ENCODE measurements at places on chromosomes 5 and 9.

- DNase-seq: no peak
These were observed 118.7 kb downstream of the DROSHA start for GRCh38 chr5:31413030-31413812.

GRCh38 chr9:102986425-102986824 is 8.7 kb upstream of the CYLC2 start:
- no peak for DNase-seq

DNA sequence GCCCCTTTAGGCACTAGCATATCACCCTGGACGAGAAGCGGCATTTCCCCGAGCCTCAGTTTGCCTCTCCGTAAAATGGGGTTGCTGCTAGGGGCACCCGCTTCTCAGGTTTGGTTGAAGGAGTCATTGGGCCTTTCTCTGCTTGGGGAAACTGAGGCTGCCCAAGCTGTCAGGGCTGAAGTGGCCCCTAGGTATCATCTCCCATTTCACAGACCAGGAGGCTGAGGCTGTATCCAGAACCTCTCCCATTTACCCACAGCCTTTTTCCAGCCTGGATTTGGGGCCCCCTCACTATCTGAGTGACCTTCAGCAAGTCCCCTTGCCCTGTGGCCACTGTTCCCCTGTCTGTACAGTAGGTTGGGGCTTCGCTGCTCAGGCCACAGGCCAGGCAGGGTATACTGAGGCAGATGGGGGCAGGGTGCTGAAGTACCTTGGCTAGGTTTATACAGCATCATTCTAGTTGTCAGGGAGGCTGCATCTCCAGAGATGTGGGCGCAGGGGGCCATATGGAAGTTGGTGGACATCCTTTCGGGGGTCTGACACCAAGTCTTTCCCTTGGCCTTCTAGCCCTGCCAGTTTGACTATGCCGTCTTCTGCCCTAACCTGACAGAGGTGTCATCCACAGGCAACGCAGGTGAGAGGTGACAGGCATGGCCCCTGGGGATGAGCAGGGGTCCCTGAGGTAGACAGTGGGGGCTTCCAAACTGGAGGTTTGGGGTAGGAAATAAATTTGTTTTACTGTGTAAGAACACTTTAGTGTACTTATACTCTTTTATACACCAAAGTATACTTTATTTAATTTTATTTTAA is 7.9 kb downstream of the FPGS start:
- no peak for DNase-seq

GRCh38 chr5:151771259-151772028 is at the start of gene G3BP1:
TSS of gene G3BP1 (plus strand) at chr5:151771954. CDS start at chr5:151786621, 14,667 bp downstream.
- DNase-seq: peak; percentile 98

DNA sequence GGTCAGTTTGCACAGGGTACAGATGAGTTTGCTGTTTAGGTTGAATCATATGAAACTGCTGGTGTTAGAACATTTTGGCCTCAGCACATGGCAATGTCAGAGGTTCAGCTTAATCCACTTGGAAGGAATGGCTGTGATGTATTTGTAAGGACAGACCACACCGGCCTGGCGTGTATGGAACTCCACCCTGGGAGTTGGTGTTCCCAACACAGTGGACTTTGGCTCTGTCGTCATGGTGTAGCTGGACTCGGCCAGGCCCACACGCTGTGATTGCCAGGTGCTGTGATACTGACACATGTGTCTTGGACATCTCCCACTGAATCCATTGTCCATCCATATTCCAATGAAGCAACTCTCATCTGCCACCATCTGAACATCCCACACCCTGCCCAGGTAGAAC is 90.3 kb downstream of the ZNF618 start:
- DNase-seq: no peak

DNA sequence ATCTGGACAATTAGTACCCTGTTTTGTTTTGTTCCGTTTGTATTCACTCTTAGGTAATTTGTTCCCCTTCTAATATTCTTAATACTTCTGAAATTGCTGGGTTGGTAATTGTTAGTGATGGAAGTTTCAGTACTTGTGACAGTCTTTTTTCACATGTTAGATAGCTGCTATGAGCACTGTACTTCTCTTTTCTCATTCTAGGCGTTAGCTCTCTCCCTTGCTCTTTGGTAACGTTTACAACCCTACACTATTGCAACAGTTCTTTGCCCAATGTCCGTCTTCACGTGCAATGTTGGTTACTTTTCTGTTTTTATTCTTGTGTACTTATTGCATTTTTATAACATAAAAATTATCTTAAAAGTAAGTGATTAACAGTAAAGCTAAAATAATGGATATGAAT is 1509.0 kb downstream of the MAT2B start:
- no peak for DNase-seq

DNA sequence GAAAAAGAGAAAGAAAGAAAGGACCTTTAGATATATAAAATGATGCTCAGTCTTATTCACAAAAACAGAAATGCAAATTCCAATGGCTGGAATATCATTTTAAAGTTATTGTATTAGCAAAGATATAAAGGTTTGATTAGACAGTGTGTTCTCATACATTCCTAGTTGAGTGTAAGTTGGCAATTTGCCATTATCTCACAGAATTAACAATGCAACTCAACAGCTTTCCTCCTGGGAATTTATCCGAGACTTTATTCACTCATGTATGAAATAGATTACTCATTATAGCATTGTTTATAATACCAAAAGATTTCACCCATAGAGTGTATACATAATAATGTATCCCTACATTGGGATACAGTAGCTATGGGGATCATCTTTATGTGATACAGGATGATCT is 27.1 kb upstream of the MLLT3 start:
- DNase-seq: no peak

- no peak for DNase-seq
These were observed 5.0 kb downstream of the SQSTM1 start for GRCh38 chr5:179825655-179826182.

GRCh38 chr5:56490971-56491468 is 257.9 kb upstream of the ANKRD55 start:
- DNase-seq: no peak

DNA sequence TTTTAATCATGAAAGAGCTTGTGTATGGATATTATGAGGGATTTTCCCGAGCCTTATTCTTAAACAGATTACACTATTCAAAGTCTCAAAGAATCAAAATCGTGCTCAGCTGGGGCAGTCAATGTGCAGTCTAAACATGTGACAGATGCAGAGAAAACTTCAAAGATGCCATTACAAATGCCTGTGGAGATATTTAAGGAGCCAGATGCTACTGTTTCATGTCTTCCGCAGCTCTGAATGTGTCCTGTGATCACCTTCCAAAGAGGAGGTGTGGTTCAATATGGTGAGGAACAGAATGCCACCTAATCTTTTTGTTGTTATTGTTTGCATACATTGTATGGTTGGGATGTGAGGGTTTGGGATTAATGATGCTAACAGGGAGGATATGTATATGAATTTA is 593.3 kb upstream of the ARRDC3 start:
- no peak for DNase-seq

DNA sequence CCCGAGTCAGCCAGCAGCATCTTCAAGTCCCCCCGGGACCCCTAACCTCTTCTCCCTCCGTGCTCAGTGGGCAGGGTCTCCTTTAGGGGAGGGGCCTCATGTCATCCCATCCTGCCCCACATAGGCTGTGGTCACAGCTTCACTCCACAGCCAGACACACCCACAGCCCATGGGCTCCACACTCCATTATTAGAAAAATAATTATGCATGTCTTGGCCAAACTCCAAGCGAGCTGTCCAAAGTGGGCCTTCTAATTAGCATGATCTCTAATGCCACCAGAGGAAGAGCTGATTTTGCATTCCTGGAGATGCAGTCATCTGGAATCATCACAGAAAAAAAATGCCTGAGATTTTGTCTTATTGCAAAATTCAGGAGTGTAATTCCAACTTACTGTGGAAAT is 418.2 kb downstream of the IRX2 start:
- DNase-seq: no peak

- no peak for DNase-seq
These were observed 12.2 kb downstream of the RNF130 start for GRCh38 chr5:180059326-180059725.

DNA sequence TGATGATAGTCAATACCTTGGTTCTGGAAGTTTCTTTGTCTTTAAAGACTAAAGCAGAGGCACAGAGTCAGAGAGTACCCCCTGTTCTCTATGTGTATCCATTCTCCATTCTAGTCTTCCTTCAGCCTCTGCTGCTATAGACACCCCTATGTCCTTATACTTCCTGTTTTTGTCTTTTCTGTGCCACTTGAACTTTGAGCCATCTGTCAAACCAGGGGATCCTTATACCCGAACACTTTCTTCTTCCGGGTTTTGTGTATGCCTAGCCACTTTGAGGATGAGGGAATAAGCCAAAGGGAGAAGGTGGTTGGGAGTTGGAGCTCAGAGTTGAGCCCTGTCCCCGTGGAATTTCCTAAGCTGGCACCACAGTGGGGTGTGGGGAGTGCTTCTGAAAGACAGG is 61.1 kb upstream of the IL6ST start:
- no peak for DNase-seq

DNA sequence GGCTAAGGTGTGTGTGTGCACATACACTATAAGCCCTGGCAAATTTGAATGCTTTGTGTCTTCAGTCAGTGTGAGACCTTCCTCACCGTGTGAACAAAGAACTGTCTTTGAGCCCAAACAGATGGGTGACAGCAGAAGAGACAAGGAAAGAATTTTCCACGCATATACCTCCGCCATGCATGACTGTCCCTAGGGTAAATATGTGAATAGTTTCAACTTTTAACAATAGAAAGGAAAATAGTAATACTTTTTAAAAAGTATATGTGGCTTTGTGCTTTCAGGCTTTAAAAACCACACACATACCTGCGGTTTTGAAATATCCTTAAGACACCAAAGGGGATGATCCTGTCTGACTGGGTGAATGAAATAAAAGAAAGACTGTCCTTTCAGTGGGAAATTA is 438.6 kb upstream of the MPDZ start:
- no peak for DNase-seq

DNA sequence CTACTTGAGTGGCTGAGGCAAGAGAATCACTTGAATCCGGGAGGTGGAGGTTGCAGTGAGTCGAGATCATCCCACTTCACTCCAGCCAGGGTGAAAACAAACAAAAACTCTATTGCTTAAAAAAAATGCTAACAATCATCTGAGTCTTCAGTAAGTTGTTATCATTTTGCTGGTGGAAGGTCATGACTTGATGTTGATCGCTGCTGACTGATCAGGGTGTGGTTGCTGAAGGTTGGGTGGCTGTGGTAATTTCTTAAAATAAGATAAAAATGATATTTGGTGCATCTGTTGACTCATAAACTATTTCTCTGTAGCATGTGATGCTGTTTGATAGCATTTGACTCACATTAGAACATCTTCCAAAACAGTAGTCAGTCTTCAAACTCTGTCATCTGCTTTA is 349.4 kb upstream of the PAPPA start:
- DNase-seq: no peak

- DNase-seq: no peak
These were observed 154.5 kb downstream of the ARSB start for GRCh38 chr5:78830528-78831046.

GRCh38 chr9:34571481-34571810 is 18.1 kb downstream of the CNTFR start:
- DNase-seq: no peak

- no peak for DNase-seq
These were observed 116.9 kb upstream of the CCNH start for GRCh38 chr5:87529486-87530076.

- DNase-seq: no peak
These were observed 17.2 kb upstream of the C5orf47 start for GRCh38 chr5:173971681-173972345.

- DNase-seq: no peak
These were observed 30.7 kb upstream of the TGFBR1 start for GRCh38 chr9:99073985-99074901.

DNA sequence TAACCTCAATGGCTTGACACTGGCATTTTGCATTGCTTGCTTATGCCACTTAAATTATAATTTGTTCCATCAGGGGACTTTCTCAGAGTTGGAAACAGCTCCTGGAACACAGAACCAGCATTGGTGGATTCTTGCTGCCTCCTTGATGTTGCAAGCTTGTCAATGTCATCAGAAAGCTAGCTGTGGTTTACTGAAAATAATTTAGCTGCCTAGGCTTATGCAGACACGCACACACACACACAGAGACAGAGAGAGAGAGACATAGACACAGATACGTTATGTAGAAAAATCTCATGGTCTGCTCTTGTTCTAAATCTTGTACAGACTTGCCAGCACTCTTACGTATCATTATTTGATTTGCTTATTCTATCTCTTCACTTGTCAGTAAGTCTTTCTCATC is 78.0 kb downstream of the HMHB1 start:
- DNase-seq: no peak

DNA sequence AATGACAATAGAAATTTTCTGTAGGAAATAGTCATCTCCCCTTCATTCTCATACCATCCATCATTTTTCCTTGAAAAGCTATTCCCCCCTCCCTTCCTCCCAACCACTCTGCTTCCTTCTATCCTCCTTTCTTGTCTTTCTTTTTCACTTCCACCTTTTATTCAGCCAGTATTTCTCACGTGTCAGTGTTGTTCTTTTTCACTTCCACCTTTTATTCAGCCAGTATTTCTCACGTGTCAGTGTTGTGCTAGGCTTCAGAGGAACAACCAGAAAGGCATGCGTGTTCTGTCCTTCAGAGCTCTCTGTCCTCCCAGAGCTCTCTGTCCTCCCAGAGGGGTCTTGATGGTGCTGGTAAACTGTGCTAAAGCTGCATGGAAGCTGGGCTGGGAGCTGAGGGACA is 419.6 kb downstream of the GADD45G start:
- DNase-seq: no peak

GRCh38 chr5:149177911-149178565 is 36.7 kb downstream of the ABLIM3 start:
- no peak for DNase-seq

DNA sequence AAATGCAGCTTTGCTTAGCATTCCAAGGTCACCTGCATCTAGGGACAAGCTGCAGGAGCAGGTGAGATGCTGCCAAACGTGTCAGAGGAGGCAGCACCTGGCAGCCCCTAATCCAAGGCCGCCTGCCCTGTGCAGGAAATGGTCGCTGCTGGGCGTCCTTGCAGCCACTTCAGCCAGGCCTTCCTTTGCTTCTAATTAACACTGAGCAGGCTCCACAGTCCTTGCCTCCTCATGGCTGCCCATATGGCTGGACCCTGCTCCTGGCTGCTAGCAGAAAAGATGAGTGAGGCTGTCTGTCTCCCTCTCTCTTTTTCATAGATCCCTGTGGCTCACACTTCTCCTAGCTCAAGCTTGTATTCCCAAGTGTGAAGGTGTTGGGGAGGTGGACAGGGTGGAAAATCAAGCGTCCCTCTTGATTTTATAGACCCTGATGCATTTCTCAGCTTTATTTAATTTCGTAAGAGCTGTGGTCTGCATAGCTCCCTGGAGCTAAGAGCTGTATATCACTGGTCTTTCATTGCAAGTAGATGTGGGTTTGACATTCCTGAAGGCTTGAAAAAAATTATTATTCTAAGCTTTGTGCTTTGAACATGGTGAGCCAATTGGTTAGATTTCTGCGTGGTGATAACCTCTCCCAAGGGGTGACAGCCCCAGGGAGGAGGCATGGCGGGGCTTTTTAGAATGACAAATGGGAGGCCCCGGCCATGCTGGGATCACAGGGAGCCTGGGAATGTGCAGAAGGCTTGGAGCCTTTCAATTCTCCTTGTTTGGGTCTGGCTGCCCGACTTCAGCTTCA is 193.8 kb downstream of the SLIT3 start:
- no peak for DNase-seq

GRCh38 chr5:135833961-135834638 is 363 bp upstream of the SLC25A48 start:
- no peak for DNase-seq
